ENCODE measurements at places on chromosomes 1 and 21.

GRCh38 chr1:213899413-213899812 lies 88.4 kb upstream of the PROX1 start:
- no peak for DNase-seq

DNA sequence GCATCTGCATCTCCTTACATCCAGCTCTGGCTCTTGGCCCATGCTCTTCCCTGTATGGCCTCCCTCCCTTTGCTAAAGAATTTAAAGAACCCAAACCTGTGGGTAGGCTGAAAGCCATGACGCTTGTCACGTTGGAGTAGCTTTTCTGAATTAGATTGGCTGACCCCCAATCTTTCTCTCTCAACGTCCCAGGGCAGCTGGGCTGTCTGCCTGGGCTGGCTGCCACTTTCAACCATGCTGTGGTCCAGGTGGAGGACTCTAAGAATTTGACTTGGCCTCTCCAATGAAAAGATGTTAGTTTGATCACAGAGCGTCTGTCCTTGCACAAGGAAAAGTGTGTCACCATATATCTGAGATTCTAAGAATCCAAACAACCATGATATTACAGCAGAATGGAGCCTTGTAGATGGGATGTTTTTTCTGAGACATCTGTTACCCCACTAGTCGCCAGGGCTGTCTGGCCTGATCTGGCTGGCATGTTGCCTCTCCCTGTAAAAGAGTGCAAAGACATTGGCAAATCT lies 6.5 kb upstream of the IGSF3 start:
- no peak for DNase-seq

- DNase-seq, result no peak
Measured at GRCh38 chr1:37878071-37878470, 18.7 kb upstream of the MTF1 start.

DNA sequence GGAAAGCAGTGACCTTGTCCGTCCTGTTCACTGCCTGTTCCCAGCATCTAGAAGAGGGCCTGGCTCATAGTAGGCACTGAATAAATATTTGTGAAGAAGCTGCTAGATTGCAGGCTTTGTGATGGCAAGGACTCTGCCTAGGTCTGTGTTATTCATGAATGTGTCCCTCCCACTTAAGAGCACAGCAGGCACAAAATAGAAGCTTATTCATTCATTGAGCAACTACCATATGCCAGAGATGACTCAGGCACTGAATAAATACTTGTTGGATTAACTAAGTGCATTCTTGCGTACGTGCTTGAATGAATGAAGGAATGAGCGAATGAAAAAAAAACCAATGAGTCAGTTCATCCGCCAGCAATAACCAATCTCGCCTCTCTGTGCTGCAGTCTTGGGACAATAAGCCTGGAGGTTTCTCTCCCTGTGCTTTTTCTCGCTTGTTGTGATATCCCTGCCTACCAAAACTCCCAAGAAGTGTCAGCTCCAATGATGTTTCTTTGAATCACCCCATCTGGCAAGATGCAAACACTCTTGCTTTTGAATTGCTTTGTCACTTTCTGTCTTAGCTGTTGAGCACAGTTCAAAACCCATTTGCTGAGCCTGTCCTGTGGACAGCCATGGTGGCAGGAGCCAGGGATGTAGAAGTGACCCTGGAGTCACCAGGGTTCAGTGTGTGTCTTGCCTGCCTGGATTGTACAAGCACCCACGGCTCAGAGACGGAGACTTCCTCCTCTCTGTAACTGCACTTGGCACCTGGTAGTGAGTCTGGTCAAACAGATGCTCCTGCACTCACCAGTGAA lies 143.9 kb downstream of the KAZN start:
- no peak for DNase-seq

- DNase-seq, result no peak
Measured at GRCh38 chr1:86714159-86714558, 9.8 kb downstream of the SH3GLB1 start.

DNA sequence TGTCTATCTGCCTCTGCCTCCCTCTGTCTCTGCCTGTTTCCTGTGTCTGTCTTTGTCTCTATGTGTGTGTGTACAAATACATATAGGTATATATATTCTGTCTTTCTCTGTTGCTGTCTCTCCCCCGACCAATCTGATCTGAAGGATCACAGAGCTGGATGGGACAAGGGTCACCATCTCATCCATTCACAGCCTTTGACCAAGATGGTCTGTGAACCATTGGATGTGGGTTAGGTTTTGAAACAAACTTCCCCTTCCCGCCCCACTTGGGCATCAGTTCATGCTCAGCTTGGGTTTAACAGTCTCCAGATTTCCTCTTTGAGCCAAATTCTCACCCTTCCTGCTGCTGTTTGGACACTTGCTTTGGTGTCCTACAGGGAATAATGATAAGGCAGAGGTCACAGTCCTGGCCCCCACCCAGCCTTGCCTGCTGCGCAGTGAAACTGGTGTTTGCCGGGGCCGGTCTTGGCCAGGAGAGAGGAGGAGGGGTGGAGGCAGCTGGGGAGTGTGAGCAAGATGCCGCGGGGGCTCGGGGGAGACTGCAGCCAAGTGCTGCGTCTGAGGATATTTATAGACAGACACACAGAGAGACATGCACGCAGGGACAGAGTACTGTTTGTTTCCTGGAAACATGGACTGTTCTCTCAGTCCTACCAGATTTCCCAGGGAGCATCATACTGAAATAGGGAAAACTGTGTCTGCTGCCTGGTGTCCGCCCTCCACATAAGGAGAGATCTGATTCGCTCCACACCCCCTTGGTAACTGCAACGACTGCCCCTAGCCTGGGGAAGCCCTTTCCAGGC lies 27.0 kb upstream of the BTG2 start:
- DNase-seq, result peak; percentile 14

DNA sequence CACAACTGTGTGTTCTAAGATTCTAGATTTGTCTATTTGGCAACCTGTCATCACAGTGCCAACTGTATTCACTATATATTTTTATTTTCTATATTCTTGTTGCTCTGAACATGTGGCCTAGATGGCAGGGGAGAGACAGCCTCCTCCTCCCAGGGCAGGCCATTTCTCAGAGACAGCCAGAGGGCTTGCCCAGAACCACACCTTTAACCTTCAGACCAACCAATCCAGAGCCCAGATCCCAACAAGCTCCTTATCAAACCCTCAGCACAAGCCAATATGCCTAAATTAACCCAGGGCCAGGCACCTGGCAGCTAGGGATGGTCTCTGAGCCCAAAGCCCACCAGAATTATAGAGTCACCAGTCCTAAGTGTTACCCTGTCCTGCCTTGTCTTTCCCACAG lies 19.3 kb downstream of the TRIM11 start:
- DNase-seq, result no peak

- DNase-seq, result no peak
Measured at GRCh38 chr1:93504247-93505033, 56.5 kb downstream of the FNBP1L start.

DNA sequence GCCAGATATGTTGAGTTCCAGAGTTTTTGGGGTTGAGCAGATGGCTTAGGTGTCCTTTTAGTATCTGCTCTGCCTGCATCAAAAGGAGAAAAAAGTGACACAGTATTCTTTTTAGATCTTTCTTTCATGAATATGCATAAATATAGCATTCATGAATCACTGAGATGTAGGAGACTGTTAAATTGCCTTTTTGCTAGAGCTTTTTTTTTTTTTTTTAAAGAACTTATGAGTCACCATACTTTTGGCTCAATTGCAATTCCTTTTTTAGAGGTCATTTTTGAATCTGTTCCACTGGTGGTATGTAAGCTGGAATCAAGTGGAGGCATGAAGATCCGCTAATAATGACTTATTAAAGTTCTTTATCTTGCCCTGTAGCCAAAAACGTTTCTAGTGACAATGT lies 480.9 kb upstream of the ZRANB2 start:
- DNase-seq, result no peak

DNA sequence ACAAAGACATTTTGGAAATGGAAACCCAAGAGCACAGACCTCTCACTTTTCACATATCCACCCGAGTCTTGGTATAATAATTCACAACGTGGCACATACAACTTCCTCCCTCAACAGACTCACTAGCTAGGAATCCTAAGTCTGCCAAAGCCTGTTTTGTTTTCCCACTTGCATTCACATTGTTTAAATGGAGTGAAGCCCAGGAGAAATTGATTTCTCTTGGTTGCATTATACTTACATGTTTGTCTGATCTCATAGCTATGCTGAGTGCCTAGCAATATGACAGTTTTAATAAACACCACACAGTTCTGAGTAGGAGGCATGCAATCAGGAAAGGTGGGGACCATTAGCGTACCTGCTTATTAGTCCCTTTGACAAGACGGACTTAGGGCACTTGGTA lies 348.6 kb upstream of the ADGRL4 start:
- DNase-seq, result no peak

DNA sequence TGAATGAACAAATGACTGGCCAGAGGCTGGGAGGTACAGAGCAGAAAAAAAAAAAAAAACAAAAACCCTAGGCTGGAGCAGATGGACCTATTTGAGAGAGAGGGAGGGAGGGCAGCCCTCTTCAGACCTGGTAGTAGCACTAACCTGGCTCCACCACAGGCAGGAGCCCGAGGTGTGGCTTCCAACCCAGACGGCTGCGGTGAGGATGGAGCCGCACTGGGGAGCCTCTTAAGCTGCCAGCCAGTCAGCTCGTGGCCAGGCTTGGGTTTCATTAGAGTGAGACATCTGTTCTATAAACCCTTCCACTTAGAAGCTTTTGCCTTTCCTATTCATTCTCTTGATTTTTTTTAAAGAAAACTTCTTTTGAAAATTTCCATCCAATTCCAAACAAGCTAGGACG lies 16.8 kb downstream of the LGR6 start:
- no peak for DNase-seq

DNA sequence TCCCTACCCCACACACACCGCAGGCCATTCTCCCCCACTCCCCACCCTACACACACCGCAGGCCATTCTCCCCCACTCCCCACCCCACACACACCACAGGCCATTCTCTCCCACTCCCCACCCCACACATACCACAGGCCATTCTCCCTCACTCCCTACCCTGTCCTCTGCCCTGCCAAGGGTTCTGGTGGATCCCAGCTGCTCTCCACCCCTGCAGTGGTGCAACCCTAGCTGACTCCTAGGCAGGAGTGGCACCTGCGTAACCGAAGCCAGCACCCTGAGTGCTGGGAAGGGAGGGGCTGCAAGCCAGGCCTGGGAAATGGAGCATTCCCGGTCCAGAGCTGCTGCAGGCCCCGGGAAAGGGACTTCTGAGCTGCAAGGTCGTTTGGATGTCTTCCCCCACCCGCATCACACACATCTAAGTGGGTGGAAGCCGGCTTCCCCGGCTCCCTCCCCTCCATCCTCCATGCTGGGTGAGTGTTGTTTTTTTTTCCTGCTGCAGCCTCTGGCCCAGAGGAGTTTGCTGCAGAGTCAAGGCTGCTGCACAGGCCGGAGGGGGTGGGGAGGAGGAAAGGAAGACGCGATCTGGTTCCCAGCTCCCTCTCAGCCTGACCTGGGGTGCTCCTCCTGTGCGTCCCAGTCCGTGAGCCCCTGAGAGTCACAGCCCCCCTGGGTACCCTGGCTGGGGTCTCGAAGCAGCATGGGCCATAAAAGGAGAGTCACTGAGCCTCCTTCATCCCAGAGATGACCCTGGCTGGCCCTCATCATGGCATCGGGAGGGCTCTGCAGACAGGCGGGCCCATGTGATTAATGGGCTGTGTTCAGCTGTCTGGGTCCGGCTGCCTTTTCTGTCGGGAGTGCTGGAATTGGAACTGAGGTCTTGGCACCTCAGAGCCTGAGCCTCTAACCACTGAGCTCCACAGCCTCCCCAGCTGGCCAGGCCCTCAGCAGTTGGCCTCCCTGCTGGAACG lies 16.1 kb downstream of the H6PD start:
- DNase-seq, result no peak

DNA sequence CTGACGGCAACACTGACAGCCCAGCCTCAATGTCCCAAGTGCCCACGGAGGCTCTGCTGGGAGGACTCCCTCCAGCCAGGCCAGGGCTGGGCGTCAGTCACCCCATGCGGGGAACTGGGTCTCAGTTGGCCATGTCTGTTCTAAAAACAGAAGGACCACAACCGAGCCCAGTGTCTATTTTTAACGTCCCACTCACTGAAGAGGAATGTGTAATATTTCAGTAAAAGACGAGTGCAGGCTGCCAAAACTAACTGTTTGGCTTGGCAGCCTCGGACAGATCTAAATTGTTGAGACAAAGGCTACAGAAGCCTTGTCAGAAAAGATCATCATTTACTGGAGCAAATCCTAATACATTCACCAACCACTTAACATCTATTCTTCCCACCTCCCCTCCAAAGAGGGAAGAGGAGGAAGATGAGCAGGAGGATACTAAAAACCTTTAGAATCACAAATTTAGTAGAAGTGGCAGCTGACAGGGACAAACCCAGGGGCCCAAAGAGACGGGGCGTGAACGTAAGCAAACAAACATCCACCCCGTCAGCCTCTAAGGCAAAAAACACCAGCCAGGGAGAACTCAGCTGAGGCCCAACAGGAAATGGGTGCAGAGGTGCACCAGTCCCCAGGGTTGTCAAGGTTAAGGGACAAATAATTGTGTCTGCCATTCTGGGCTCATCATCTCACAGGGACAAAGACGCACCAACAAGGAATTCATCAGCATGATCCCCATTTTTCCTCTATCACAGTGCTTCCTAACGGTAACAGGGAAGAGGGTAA lies 18.7 kb downstream of the C1orf198 start:
- DNase-seq, result no peak

DNA sequence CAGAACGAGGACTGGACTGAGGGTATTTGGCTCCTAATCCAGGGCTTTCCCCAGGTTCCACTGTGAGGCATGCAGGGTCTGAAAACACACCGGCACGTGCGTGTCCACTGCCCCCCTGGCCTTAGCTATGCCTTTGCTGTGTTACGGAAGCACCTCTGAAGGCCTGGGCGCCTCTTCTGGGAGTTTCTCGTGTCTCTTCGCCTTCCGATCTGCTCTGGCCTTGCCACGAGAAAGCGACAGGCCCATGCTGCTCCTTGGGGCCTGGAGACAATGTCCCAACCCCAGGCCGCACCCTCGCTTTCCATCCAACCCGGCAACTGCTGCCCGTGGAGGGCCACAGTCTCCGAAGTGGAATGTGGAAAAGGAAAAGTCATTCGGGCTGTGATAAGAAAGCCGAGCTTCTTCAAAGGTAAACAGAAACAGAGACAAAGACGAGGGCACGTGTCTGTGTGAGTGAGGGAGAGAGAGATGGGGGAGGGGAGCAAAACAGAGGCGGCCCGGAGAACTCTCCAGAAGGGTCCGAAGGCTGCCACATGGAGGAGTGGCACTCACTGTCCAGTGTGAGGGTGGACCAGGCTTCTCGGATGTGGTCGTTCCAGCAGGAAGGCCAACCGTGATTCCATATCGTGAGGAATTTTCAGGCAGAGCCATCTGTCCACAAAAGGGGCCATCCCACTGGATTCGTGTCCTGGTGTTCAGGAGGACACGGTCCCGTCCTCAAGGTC lies 3.4 kb upstream of the UMODL1 start:
- no peak for DNase-seq

GRCh38 chr1:89041119-89041641 lies 18.5 kb upstream of the GBP3 start:
- DNase-seq, result no peak

GRCh38 chr1:74818661-74819456 lies 85.9 kb downstream of the TYW3 start:
- no peak for DNase-seq

- no peak for DNase-seq
Measured at GRCh38 chr1:214895011-214895600, 187.4 kb upstream of the KCNK2 start.

Measured in CD4-positive, alpha-beta T cell treated with Interferon gamma for 1 hour (primary cell).